Activated CD8-positive, alpha-beta T cell treated with anti-CD3 and anti-CD28 coated beads for 36 hours (primary cell): ENCODE measurements at places on chromosomes 2 and 18. TPM values are rescaled to one million over a fixed set of nuclear protein-coding genes. Genes with fewer than 3 reads are reported as not detected.

The CTLA4 gene
- total RNA-seq: 30.7 TPM

DNA sequence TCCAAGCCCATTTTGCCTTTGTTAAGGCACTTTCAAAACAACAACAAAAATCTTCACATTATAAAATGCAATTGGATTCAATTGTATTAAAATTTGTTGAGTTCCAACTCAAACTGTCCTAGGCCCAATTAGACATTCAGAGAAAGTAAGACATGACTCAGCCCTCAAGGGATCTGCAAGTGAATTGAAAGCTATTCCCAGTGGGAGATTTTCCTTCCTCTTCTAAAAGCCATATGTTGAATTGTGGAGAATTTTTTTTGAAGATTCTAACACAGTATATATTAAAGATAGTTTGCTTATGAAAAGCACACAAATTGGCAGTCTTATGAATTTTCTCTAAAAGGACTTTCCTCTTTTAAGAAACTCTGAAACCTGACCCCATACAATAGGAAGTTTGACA is 268.0 kb upstream of the PARD3B start:
- no peak for DNase-seq

DNA sequence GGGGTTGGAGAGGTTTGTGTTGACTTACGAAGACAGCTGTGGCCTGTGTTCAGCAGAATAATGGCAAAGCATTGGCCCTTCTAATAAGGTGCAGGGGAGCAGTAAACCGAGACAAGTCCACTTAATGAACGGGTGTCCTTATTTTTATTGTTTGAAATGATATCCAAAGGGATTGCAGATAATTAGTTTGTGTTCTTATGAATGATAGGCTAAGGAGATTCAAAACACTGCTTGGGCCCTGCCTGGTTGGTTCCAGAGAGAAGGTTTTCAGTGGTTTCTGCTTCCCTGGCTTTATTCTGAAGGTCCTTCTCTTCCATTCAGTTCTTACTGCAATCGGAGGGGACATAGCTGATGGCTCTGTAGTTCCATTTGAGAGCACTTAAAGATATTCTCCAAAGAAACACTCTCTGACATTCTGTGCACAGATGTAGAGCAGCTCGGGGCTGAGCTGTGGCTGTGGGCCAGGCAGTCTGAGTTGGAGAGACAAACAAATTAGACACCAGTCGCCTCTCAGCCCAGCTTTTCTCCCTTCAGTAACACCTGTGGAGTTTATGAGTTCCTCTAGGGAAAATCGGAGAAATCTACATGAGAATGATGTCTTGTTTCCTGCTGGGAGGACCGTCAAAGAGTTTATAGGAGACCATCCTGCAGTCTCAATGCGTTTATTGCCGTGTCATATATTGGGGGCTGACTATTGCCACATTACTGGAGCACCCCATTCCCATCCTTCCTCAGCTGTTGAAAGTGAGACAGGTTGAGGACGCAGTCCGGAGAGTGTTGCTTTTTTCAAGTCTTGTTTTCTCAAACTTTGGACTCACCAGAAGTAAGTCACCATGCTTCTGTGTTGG is 6.5 kb downstream of the GREB1 start:
- no peak for DNase-seq

DNA sequence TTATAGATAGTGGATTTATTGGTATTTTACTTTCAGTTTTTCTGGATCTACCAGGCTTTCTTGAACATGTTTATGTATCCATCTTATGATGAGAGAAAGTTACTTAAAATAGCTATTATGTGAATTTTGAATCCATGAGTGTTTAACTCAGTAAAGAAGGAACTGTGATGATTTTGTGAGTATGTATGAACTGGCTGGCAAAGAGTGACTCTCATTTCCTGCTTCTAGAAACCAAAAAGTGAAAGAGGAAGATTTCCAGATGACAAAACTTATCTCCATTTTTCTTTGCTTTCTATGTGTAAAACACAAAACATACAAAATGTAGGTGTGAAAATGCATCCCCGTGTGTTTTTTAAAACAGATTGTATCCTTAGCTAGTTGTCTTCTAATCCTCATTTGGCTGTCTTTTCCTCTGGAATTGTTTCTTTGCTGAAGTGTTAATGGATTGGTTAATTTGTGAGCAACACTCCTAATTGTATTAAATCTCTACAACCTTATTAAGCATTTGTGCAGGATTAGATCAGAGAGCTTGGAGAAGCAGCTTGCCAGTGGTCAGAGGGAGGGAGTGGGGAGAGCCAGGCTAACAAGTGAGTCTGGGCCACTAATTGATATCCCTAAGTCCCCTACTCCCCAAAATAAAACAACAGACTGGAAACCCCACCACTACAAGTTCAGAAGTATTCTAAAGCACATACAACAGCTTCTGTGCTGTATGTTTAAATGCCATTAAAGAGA is 23.9 kb downstream of the PTPRM start:
- DNase-seq: no peak

GRCh38 chr2:26099933-26100332 is 66.0 kb downstream of the RAB10 start:
- DNase-seq: no peak

The PLCD4 gene
- 0.49 TPM for total RNA-seq

The HOXD13 gene
- not detected for total RNA-seq

DNA sequence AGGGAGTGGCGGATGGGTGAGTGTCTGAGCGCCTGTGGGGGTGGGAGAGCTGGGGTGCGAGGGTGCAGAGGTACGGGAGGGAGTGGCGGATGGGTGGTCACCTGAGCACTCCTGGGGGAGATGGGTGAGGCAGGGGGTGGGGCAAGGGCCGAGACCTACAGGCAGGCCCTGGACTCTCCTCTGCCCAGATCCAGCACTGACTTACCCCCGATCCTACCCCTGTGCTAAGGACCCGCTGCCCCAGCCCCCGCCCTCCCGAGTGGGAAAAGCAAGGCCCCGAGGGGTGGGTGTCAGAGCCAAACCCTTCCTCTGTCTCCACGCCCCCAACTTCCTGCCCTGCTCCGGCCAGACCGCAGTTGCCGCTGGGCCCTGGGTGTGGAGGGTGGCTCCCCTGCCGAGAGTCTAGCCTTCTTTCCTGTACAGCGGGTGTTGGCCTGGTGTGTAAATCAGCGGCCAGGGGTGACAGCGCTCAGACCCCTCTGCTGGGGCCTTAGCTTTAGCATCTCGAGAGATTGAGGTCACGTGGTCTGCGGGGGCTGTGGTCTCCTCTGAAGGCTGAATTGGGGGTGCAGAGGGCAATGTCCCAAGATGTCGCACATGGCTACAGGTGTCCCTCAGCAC is 12.5 kb downstream of the BOK start:
- no peak for DNase-seq

- DNase-seq: no peak
Observed at GRCh38 chr18:13983506-13983905, 68.2 kb upstream of the MC2R start.
